Urinary bladder (tissue), 4 donors: ENCODE measurements at places on chromosomes 6 and 20. TPM values are rescaled to one million over a fixed set of nuclear protein-coding genes. Genes with fewer than 3 reads are reported as not detected.
A peak's percentile ranks its signal among the peaks of the same experiment; 100 is the strongest.

The NRSN2 gene
- 10.8 TPM for total RNA-seq

The MED23 gene
- 66.9 TPM for total RNA-seq

- no peak for DNase-seq
These were observed 37.9 kb upstream of the NEDD9 start for GRCh38 chr6:11270030-11271027.

The EPHA7 gene
- 75.9 TPM for total RNA-seq

- no peak for DNase-seq
These were observed 174.2 kb upstream of the KCNG1 start for GRCh38 chr20:51196991-51197651.

The TCP11 gene
- 0.37 TPM for total RNA-seq

The ECT2L gene
- 0.21 TPM for total RNA-seq

GRCh38 chr6:15346315-15346714 is 100.4 kb downstream of the JARID2 start:
- DNase-seq, result no peak

GRCh38 chr6:149821492-149821891 is 42.7 kb downstream of the LRP11 start:
- DNase-seq, result no peak

DNA sequence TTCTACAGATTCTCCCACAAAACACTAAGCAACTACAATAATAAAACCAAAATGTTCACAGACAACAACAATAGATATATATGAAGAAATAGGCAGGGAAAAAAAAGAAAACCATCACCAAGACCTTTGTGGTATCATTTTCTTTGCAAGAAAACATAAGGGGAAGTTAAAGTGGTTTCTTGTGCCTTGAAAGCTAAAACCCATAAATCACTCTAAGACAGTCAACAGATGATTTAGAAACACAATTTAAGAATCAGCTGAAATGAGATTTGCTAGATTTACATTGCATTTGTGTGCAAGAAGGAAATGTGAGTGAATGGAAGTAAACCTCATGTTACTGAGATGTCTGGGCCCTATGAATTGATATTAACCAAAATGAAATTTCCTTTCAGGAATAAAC is 1265.4 kb upstream of the GJE1 start:
- no peak for DNase-seq

GRCh38 chr6:13579911-13580310 is 5.5 kb downstream of the SIRT5 start:
- no peak for DNase-seq

GRCh38 chr6:111377558-111378120 is 105.4 kb downstream of the REV3L start:
- no peak for DNase-seq

The PTPRT gene
- 1.9 TPM for total RNA-seq

The HAO1 gene
- total RNA-seq, result not detected

- DNase-seq, result no peak
These were observed 52.1 kb upstream of the VSTM2L start for GRCh38 chr20:37850724-37851355.

- DNase-seq, result no peak
These were observed 126.0 kb upstream of the RREB1 start for GRCh38 chr6:6981681-6982322.

DNA sequence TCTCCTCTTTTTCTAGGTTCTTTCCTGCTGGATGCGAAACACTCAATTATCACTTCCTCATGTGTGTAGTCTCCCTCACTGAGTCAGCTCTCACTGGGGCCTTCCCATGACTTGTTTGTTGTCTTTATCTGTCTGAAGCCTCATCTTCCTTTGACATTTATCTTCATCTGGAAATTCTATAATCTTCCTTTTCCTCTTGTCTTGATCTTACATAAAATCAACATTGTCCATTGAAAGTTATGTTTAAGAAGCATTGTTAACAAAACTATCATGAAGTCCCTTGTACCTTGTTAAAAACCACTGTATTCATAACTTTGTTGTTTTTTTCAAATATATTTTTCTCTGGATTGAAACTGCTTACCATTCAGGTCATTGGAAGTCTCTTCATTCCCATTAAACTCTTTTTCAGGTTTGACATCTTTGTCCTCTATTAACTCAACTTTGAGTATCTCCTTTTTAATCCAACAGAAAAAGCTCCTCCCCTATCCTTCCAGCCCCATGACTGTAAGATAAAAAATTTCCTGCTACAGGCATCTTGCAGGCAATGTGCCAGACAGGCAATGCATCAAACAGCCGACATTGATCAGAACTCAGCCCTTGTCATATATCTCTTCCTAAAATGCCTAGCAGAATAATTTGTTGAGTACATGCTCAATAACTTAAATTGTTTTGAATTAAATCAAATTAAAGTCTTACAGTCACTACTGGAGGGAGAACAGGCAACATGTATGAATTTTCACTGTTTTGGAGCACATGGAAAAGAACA is 34.8 kb downstream of the MYLIP start:
- DNase-seq, result no peak

GRCh38 chr6:139508023-139508422 is 133.6 kb upstream of the CITED2 start:
- DNase-seq, result no peak

DNA sequence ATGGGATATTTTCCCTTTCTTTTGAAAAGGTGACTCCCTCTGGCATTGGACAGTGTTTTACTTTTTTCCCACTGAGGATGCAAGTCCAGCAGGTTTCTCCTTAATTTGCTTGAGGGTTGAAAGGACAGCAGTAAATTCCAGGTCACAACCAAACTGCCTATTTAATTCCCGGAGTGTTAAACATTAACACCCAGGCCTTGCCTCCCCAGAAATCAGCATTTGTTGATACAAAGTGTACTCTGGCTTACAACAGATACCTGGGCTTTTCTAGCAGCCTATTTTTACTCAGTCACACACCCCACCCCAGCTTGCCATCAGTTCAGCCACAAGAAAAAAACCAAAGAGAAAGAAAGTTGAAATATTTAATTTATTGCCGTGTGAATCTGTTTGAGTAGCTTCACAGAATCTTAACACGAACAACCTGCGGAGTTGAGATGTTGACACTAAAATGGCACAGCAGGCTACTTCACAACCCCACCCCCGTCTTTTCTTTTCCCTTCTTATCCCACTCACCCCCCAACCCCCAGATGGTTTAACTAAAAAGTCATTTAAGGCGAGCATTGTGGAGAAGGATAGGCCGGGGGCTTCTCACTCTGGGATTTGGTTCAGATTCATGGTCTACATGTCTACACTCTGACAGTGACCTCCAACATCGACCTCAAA is 45.7 kb downstream of the MYLIP start:
- DNase-seq, result no peak

The ISM1 gene
- 1.8 TPM for total RNA-seq

DNA sequence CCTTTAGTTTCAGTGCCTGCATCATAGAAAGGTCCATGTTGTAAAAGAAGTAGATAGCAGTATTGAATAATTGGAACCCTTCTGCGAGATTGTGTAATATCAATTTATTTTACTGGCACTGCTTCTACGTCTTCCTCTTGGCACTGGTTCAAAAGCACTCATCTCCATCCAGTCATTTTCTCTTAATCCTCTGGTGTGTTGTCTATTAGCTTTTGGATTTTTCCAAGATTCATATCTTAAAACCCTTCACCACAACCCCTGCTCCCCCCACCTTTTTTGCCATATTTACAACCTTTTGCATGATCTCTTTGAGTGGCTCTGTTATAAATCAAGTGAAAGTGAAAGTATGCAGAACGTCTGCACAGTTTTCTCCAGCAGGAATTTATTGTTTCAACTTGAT is 76.6 kb upstream of the HSF2 start:
- DNase-seq, result no peak

The DST gene
- 818 TPM for total RNA-seq

The CLPSL1 gene
- total RNA-seq, result not detected

DNA sequence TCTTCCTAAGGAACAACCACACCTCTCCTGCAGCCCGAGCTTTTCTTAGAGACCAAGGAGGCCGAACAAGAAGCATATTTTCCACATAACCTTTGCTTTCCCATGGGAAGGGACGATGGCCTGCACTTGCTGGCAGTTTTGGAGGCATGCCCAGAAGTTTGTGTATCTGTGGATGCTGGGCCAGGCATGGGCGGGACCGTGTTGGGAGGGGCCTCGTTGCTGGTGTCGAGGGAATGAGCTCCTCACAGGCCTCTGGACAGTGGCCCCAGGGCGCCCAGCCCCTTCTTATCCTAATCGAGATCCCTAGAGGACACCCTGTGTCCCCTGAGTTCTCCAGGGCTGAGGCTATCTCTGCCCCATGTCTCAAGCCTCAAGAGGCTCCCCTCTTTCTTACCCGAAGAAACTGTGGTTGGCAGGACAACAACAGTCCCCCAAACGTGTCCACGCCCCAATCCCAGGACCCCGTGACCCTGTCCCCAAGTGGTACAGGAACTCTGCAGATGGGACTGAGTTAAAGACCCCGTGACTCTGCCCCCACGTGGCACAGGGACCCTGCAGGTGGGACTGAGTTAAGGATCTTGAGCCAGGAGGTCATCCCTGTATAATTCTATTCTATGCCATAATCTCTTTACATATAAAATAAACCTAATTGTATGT is 99.5 kb upstream of the BHLHE23 start:
- DNase-seq, result no peak

GRCh38 chr6:139839506-139840156 is 465.2 kb upstream of the CITED2 start:
- no peak for DNase-seq

GRCh38 chr20:44720621-44720996 is 5.4 kb downstream of the CCN5 start:
- no peak for DNase-seq

GRCh38 chr6:157756708-157757429 is 66.2 kb upstream of the SNX9 start:
- peak; percentile 47 for DNase-seq

DNA sequence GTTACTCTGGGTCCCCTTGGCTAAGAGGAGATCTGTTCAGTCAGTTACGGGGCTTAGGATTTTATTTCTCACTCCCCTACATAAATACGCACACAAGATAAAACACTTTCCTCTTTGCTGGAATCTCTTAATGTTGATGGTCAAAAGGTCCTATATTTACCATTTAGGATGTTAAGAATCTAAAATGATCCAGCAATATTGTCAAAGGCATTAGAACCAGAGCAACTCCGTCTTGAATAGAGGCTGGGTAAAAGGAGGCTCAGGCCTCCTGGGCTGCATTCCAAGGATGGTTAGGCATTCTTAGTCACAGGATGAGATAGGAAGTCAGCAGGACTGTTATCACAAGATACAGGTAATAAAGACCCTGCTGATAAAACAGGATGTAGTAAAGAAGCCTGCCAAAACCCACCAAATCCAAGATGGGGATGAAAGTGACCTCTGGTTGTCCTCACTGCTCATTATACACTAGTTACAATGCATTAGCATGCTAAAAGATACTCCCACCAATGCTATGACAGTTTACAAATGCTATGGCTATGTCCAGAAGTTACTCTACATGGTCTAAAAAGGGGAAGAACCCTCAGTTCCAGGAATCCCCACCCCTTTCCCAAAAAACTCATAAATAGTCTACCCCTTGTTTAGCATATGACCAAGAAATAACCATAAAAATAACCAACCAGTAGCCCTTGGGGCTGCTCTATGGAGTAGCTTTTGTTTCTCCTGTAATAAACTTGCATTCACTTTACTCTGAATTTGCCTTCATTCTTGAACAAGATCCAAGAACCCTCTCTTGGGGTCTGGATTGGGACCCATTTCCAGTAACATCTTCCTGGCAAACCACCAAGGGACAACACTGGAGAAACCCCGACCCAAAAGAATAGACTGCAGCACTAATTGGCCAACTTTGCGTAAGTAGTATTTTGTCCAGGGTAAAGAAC is 107.5 kb downstream of the DTNBP1 start:
- DNase-seq, result no peak

DNA sequence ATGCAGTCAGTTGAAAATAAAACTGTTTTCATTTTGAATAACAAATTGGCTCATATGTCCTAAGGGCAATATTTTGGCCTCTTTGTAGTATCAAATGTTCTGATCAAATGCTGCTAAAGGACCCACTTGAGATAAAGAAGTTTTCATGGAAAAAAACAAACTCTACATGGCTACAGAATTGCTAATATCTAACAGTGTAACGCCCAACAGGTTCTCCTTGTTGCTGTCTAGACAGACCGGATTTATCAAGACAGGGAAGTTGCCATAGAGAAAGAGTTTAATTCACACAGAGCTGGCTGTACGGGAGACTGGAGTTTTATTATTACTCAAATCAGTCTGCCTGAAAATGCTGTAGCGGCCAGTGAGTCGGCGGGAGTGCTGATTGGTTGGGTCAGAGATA is 19.4 kb upstream of the MAN1A1 start:
- no peak for DNase-seq

- DNase-seq, result no peak
These were observed 28.0 kb upstream of the PTGIS start for GRCh38 chr20:49595811-49596561.

The MOG gene
- total RNA-seq, result not detected
